Hindlimb muscle (tissue), 1 donor: ENCODE measurements at places on chromosomes 6 and 20. TPM values are rescaled to one million over a fixed set of nuclear protein-coding genes. Genes with fewer than 3 reads are reported as not detected.
A peak's percentile ranks its signal among the peaks of the same experiment; 100 is the strongest.

DNA sequence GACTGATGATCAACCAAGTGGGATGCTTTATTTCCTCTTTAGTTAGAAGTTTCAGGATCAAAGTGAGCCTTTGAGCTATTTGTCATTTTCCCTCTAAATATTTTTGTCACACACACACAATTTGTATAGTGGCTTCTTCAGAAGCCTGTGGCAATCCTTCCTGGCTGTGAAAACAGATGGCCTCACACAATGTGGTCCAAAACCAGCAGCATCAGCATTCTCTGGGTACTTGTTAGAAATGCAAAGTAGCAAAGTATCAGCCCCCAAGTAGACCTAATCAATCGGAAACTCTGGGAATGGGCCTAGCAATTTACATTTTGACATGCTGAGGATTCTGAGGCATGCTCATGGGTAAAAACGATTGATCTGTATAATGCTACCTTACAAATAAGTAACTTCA lies 115.9 kb downstream of the PAX1 start:
- no peak for DNase-seq

DNA sequence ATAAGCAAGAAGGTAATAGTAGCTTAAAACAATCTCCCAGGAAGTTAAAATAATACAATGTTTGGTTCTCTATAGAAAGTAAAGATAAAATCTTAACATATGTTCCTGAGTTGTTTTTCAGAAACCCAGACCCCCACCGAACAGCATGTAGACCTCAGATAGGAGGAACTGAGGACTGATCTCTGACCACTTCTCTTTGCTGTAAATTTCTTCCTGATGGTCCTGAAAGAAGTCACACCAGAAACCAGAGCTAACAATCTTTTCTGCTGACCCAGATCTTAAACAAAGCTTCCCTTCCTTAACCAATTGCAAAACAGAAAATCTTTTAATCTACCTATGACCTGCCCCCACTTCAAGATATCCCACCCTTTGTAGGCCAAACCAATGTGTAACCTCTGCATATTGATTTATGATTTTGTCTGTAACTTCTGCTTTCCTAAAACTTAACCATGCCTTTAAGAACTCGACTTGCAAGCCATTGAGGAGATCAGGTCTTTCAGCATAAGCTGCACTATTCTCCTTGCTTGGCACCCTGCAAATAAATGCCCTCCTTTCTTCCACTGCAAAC lies 21.9 kb upstream of the BEND6 start:
- no peak for DNase-seq

- DNase-seq, result no peak
Observed at GRCh38 chr20:63268256-63268655, 4.4 kb upstream of the ARFGAP1 start.

DNA sequence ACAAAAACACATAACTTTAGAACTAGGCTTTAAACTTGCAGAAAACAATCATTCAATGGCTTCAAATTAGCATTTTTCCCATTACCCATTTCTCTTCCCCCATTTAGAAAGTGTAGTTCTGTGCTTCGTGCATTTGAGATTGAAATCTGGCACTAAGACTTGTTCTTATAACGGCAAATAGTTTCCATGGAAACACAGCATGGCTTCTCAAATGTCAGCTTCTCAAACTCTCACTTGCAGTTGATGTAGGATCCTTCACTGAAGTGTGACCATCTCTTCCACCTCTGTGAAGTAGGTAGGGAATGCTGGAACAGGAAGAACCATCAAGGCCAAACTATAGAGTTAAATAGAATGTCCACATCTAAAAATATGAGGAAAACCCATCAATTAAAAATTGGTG lies 52.2 kb downstream of the MANEA start:
- DNase-seq, result no peak

DNA sequence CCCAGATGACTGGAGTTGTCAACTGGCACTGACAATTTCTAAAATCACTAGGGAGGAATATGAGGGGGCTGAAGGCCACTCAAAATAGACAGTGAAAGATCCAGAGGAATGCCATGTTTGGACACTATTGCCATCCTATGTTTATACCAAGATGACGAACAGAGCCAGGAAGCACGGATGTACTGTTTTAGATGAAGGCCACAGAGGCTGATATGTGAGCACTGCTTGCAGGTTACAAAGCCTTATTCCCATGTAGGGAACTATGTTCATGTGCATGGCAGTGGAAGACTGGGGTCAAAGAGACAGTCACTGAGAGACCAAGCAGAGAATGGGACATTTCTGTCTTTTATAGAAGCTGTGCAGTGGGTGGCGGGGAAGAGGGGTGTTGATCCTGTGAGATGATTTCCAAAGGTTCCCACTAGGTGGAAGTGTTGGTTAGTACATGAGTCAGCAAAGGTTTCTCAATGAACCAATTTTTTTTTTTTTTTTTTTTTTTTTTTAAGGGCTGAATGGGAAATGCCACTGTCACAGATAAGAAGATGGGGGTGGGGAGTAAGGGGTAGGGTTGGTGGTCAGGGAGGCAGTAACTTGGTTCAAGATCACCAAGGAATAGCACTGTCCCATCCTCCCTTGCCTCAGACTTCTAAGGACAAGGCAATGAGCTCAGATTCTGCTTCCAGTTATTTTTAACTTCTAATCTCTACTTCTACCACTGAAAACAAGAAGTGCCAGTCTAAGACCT lies 46.7 kb upstream of the MOCS1 start:
- peak; percentile 51 for DNase-seq

GRCh38 chr6:154457881-154458284 lies 52.6 kb downstream of the CNKSR3 start:
- no peak for DNase-seq

GRCh38 chr6:38404355-38404754 lies 235.4 kb downstream of the BTBD9 start:
- no peak for DNase-seq

DNA sequence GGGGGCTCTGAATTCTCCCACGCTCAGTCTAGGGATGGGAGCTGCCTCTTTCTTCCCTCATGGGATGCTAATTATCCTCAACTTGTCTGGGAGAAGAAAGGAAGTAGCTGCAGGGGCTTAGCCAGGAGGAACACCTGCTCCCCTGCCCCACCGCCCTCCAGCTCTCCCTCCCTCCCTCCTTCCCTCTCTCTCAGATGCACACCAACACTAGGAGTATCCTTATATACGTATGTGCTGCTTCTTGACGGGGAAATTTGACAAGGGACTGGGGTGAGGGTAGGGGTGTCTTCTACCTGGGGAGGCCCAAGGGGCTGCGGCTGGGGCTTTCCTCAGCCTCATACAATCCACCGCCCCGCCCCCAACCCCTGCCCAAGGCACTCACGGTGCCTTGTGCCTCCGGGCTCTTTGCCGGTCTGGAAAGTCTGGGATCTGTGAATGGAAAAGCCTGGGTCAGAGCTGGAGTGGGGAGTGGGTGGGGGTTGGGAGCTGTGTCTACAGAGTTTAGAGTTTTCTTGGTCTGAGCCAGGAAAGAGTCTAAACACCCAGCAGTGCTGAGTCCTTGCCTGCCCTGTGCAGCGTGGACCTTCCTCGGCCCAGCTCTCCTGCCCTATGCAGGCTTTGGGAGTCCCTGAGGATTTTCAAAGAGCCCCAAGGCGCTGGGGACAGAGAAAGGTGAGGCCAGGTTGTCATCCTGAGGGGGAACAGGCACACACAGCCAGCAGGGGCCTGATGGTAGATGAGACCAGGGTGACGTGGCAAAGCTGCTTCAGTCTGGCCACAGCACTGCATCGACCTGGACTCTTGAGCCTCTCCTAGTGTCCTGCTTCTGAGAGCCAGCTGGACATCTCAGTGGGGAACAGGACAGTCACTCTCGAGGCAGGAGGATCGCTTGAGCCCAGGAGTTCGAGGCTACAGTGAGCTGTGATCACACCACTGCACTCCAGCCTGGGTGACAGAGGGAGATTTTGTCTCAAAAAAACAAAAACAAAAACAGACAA lies 29.3 kb upstream of the EMILIN3 start:
- peak; percentile 88 for DNase-seq

The ELOVL4 gene
- 1.4 TPM for polyA plus RNA-seq

The SFT2D1 gene
- 36.0 TPM for polyA plus RNA-seq

The DBNDD2 gene
- polyA plus RNA-seq, result 25.0 TPM

The PSORS1C1 gene
- polyA plus RNA-seq, result 0.85 TPM
